ENCODE measurements at places on chromosomes 3 and 15.

GRCh38 chr15:72203507-72203837 is 5.9 kb upstream of the GRAMD2A start:
- DNase-seq = peak; percentile 73

DNA sequence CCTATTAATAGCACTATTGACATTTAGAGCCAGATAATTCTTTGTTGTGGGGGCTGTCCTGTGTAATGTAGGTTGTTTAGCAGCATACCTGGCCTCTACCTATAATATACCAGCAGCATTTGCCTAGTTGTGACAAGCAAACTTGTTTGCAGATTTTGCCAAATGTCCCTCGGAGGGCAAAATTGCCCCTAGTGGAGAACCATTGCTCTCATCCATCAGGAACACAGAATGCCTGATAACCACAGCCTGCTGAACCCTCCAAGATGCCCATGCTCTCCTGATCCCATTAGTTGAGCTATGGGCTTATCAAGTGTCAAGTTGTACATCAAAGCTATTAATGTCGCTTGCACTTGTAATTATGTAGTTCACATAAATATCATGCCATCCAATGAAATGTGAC is 15.0 kb upstream of the KBTBD8 start:
- no peak for DNase-seq

GRCh38 chr3:131403216-131403895 is 21.8 kb downstream of the NUDT16 start:
- DNase-seq = no peak

- no peak for DNase-seq
Observed at GRCh38 chr3:129690963-129691362, 84.5 kb upstream of the PLXND1 start.

GRCh38 chr3:154119951-154120350 is 1.2 kb upstream of the ARHGEF26 start:
- no peak for DNase-seq

- DNase-seq = no peak
Observed at GRCh38 chr3:113985541-113985940, 37.7 kb downstream of the ZDHHC23 start.

- no peak for DNase-seq
Observed at GRCh38 chr3:119647171-119647570, 13.2 kb downstream of the POPDC2 start.

DNA sequence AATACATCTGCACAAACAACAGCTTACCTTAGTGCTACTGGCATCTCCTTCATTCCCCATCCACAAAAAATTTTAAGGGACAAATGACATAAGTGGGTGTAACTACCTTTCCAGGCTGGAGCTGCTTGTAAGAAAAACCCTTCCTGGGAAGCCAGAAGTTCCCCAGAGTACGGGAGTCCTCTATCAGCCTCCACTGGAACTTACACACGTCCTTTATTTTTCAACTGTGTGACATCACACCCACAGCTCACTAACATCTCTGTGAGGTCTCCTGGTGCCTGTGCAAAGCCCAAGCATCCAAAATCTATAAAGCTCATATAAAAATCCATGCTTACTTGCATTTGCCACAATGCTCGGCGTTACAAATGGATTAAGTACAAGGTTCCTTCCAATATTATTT is 27.6 kb downstream of the LRIG1 start:
- no peak for DNase-seq

- DNase-seq = no peak
Observed at GRCh38 chr15:68330416-68330815, 52.9 kb downstream of the FEM1B start.

GRCh38 chr15:67157521-67158252 is 92.3 kb downstream of the SMAD3 start:
- no peak for DNase-seq

- DNase-seq = no peak
Observed at GRCh38 chr3:48015431-48016180, 610 bp downstream of the MAP4 start.

DNA sequence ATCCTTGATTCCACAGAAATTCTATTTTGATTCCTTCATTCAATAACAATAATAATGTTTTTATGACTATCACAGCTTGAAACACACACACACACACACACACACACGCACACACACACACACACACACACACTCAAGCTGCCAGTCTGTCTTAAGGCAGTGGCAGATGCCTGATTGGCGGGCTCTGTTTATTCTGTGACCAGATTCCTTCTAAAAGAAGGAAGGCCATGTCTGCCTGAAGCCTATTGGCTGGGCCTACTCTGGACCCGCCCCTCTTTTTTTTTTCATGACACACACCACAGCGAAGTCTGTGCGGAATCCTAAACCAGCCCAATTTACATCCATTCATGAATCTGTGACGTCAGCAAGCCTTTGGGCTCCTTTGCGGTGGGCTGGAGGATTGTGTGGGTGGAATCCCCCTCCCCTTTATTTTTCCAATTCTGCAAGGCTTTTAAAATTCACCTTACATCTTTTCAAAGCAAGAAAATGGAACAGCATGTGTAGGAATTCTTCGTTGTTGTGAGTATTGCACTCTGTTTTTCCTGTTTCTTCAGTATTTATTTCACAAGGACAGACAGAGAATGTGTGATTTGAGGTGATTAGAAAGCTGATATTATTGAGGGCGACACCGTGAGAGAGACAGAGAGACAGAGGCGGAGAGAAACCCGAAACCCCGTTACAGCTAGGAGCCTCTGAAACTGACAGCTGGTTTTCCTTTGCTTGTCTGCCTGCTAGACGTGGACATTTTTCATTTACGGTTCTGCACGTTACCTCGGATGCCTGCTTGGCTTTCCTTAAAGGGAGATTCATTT is at the start of gene MAP3K13:
Gene MAP3K13 (plus strand): TSS at position 287 of the 812 bp plus-strand sequence. CDS start 65,446 bp downstream, outside the sequence.
- peak; percentile 91 for DNase-seq

DNA sequence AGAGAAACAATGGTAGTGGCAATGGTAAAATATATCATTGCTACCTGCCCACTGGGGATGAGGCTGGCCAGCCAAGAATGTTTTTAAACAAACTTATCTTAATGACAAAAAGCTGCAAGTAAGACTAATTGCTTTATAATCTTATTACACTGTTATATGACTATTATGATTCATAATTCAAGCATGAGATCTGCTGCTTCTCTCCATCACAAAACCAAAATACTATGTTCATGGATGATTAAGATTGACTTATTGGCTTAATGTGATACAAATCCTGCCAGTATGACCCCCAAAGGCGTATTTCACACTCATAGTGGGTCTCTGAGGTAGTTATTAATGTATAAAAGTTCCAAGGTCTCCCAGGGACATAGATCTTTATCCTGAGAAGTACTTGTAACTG is 52.6 kb downstream of the FBN1 start:
- DNase-seq = no peak

DNA sequence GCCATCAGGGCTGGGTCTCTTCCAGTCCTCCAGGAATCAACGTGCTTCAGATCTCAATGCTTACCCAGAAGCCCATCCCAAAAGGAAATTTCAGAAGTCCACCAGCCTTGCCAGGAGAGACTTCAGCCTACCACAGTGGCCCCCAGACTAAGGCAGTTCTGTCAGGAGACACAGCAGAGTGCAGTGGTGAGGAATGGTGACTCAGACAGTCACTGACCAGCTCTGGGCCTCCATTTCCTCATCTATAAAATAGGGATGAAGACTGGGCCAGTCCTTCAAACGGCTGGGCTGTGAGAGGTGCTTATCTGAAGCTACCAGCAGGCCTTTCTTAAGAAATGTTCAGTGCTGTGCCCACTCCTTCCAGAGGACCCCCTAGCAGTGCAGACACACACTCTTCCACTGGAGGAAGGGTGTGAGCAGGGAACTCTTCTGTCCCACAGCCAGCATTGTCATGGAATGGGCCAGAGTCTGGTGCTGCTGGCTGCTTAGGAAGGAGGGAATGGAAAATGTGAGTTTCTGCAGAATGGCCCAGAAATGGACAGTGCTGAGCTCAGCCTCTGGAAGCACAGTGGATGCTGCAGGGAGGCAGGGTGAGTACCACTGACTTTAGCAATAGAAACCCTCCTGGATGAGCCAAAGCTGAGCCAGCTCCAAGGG is 41.6 kb upstream of the DUSP7 start:
- no peak for DNase-seq

DNA sequence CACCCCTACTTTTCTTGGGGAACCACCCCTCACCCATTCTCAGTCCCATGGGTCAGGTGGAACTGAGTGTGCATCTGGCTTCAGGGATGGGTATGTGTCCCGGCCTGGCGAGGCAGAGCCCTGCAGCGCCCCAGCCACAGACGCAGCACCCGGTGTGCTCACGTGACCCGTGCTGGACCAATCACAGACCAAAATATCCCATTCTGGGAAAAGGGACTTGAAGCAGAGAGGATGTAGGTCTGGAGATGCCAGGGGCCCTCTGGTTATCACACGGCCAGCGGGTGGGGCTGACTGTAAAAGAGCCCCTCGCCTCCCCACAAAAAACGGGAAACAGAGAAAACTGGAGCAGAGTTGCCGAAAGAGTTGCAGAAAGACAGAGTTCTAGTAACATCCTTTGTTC is 138.0 kb upstream of the RAD18 start:
- DNase-seq = no peak

GRCh38 chr3:64055076-64055475 is 31.8 kb upstream of the PSMD6 start:
- no peak for DNase-seq

DNA sequence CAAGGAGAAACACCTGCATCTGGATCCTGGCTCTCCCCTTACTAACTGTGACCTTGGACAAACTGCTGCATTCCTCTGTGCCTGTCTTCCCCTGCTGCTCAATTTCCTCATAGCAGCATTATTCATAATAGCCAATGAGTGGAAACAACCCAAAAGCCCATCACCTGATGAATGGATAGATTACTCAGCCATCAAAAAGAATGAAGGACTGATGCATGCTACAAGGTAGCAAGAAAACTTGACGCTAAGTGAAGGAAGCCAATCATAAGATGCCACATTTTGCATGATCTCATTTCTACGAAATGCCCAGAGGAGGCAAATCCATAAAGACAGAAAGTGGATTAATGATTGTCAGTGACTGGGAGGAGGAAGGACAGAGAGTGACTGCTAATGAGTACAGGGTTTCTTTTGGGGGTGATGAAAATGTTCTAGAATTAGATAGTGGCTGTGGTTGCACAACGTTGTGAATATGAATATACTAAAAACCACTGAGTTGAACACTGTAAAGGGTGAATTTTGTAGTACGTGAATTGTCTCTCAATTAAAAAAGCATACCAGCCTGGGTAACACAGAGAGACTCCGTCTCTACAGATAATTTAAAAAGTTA is 11.2 kb downstream of the IGDCC4 start:
- no peak for DNase-seq

DNA sequence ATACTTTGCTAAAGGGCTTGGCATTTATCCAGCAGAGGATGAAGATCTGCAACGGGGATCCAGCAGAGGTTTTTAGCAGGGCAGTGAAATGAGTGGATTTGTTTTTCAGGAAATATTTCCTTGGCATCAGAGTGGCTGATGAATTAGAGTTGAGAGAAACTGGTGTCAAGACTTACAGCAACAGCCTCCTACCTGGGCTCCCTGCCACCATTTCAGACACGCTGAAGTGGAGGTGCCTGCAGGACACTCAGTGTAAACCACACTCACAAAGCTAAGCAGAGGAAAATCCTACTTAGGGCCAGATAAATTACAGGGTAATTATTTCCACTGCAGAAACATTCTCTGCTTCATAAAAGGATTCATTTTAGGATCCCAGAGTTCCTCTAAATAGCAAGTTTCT is 519.7 kb downstream of the FGF12 start:
- no peak for DNase-seq

- DNase-seq = no peak
Observed at GRCh38 chr3:8589880-8590556, 54.6 kb downstream of the SSUH2 start.

DNA sequence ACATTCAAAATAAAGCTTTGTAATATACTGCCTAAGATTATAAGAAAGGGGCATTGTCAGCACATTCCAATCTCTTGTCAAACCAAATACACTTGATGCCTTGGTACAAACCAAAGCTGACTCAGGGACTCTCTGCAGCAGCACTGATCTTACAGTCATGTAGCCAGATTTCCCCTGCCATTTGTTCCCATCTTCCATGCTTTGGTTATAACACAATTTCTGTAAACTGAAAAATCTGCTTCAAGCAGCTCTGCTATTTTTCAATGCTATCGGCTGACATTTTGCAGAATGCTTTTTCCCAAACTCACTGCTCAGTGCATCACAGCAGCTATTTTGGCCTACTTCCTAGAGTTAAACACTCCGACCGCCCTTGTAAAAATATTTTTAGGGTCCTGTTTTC is 18.2 kb downstream of the PLOD2 start:
- DNase-seq = no peak

- no peak for DNase-seq
Observed at GRCh38 chr15:73941871-73942635, 15.8 kb downstream of the LOXL1 start.

- peak; percentile 37 for DNase-seq
Observed at GRCh38 chr3:98817547-98818041, 54.5 kb downstream of the ST3GAL6 start.

DNA sequence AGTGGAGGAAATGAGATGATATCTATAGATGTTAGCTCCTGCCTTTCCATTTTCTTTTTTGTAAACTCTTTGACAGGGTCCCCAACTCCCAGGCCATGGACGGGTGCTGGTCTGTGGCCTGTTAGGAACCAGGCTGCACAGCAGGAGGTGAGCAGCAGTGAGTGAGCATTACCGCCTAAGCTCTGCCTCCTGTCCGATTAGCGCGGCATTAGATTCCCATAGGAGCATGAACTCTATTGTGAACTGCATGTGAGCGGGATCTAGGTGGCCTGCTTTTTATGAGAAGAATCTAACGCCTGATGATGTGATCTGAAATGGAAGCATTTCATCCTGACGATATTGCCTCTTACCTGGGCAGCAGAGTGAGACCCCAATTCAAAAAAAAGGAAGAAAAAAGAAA is 56.8 kb upstream of the CHD2 start:
- DNase-seq = no peak

DNA sequence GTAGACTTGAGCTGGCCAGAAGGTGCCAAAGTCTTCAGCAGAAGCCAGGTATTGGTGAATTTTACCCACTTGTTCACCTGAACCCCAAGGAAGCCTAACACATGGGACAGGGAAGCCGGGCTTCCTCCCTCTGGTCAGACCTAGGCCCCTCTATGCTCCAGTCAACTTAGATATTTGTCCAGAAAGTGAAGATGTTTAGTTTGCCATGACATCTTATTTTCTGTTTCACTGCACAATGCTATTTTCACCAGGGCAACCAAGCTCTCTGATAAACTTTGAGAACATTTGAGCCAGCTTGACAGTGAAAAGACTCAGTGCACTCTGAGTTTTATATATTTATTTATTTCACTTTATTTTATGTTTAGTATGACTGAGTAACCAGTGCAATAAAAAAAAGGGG is 71.0 kb downstream of the SOX14 start:
- DNase-seq = no peak

DNA sequence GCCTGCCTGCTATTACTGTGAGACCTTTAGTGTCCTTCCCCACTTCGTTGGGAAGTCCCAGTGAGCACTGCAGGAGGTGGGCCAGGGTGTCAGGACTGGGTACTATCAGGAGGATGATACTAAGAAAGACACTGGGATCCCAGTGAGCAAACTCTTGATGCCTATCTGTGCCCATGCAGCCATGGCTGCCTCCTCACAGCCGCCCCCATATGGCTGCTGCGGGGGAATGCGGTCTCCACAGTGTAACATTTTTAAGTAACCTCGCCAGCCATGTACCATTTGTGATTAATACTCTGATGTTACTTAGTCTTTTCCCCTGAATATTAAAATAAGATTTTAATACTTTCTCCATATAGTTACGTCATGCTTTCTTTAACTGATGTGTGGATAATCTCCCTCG is 312.2 kb downstream of the RYR3 start:
- DNase-seq = peak; percentile 38

- DNase-seq = no peak
Observed at GRCh38 chr3:189458528-189458927, 172.7 kb upstream of the TP63 start.

All from D341Med (cell line).